ENCODE measurements at places on chromosomes 7 and 10. TPM values are rescaled to one million over a fixed set of nuclear protein-coding genes. Genes with fewer than 3 reads are reported as not detected.

- DNase-seq, result no peak
Observed at GRCh38 chr10:48410503-48410902, 104.0 kb downstream of the MAPK8 start.

- DNase-seq, result no peak
Observed at GRCh38 chr7:16991551-16991950, 109.8 kb upstream of the AGR3 start.

GRCh38 chr7:98568891-98569290, 48.2 kb upstream of the NPTX2 start:
- no peak for DNase-seq

GRCh38 chr10:101146392-101147251, 15.5 kb downstream of the TLX1 start:
- no peak for DNase-seq

DNA sequence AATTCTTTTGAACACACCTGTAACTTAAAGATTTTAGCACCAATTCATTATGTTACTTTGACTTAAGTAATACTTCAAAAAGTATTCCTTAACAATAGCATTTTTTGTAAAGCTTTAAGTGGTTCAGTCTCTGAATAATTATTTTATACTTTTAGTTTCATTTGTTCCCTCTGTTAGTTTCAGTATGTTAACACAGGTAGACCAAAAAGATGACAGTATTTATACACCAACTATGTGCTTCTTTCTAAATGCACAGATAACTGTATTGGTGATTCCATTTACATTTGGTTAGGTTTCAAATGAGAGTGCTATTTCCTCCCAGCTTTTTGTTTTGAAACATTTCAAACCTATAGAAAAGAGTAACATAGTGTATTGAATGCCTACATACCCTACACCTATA, 14.0 kb downstream of the RALA start:
- no peak for DNase-seq

GRCh38 chr7:7220821-7221220, 38.5 kb downstream of the C1GALT1 start:
- no peak for DNase-seq

DNA sequence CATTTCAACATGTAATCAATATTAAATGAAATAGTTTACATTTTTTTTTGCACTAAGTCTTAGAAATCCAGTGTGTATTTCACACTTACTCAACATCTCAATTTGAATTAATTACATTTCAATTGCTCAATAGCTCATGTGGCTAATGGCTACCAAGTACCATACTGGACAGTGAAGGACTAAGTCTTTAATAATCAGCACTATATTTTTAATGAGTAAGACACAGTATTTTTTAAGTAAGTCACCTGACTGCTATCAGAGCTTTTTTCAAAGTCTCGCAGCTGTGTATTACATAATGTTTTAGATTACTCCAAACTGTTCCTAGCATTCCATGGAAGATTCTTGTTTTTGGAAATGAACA, 19.6 kb downstream of the WASL start:
- no peak for DNase-seq

- DNase-seq, result no peak
Observed at GRCh38 chr7:135076882-135077281, 71.0 kb upstream of the TMEM140 start.

DNA sequence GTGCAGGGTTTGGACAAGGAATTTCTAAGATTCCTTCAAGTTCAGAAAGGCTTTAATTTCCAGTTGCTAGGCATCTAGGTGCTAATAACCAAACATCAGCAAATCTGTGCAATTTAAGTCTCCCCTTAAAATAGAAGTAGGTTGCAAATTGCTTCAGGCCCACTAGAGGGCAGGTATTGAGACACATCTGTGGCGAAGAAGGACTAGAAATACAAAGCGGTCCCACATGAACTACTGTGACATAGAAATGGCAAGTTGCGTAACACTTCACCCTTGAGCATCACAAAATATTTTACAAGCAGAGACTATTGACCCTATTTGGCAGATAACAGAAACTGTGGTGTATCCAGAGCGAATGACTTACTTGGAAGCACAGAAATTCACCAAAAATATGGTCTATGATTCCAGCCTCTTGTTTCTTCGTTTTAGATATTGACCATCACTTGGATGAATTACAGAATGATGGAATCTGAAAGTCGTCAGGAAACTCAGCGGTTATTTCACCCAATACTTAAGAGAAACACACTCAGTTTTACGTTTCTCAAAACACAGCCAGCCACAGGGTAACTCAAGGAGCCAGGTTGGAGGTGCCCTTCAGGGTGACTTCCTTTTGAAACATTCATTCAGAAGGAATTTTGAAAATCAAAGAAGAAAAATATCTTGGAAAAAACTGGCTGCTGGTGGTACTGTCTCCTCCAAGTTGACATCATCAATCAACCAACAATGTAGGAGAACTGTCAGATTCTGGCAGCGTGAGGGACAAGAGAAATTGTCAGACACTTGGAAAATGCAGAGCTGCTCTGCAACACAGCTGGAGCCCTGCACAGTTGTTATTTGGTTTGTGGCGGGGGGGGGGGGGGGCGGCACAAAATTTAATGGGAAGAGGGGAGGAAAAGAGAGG, 256.3 kb upstream of the MINDY3 start:
- no peak for DNase-seq

GRCh38 chr7:51428217-51428887, 111.7 kb upstream of the COBL start:
- DNase-seq, result no peak

DNA sequence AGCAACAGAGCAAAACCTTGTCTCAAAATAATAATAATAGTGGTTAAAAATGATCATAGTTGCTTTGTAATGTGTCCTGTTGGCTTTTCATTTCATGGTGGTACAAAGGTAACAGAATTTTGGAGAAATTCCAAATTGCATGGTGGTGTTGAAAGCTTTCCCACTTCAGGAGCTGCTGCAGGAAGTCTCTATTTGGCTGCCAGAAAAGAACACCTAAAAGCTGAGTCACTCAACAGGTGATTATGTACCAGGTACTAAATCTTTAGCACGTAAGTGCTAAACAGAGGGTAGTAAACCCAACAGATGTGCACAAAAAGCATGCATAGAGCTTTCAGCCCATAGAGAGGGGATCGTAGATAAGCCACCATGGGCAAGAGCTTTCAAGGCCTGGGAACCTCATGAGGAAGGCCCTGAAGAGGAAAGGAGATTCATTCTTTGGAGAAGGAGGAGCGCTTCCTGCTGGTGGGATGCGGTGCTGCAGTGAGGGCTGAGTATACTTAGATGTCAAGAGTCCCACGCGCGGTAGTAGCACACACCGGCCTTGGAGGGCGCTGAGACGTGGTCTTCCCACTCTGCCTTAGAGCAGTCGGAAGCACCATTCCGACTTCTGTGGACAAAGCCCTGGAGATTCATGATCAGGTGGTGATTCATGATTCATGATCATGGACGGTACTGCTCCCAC, 118.7 kb downstream of the RALA start:
- no peak for DNase-seq

- DNase-seq, result peak; percentile 29
Observed at GRCh38 chr10:44186150-44186549, 198.7 kb downstream of the CXCL12 start.

DNA sequence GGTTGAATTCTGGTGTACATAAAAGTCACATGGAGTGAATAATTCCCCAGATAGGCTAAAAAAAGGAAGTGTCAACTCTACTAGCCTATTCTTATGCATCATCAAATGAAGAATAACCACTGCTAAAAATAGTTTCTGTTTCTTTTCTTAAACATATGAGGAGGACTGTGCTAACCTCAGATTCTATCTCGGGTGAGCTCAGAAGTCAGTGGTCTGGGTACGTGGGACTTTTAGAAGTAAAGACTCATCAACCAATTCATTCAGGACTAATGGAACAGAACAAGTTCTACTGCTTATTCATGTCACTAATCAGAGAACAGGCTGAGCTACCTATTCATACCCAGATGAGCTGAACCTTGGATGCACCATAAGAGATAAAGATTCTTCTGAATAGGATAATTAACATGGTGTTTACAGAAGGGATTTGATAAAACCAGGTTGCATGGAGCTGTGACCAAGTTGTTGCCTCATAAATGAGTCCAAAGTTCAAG, 9.5 kb upstream of the ASAH2 start:
- DNase-seq, result no peak

DNA sequence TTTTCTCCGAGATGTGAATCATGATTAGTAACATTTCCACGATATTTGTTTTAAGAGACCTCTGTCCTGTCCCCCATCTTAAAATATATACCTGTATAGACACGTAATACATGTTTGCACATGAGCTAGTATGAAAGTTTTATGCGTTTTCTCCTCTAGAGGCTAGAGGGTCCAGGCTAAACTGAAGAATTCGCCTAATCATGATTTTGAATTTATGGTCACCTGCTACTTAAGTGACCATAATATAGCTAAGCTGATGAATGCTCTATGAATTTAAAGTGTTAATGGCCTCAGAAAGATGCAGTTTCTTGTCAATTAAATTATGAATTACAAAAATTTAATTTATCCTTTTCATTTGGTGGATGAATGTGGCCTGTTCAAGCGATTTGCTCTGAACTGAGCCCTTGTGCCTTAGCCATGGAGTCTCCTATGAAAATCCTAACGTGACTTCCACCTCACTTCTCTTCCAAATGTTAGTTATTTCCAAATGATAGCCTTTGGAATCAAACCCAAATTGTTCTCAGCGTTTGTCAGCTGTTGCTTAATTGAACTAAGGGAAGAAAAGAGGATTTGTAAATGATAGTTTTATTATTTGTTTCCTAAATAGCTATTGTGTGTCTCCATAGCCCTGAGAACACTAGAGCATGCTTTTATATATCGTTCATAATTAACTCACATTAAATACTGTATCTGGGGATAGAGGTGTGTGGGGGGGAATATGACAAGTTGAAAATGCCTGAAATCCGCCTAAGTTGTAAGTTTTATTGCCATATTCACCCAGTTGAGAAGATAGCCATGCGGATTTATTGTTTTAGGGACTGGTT, 2.3 kb downstream of the CELF2 start:
- DNase-seq, result no peak

- no peak for DNase-seq
Observed at GRCh38 chr7:20595971-20596370, 19.5 kb upstream of the ABCB5 start.

GRCh38 chr10:131231323-131231964, 80.1 kb downstream of the TCERG1L start:
- no peak for DNase-seq

- DNase-seq, result peak; percentile 51
Observed at GRCh38 chr7:4681886-4682620, at the start of gene FOXK1. FOXK1 (plus strand) TSS chr7:4682295; CDS start chr7:4682309, 14 bp downstream.

- no peak for DNase-seq
Observed at GRCh38 chr10:92965314-92965713, 95.3 kb upstream of the CYP26C1 start.

- DNase-seq, result no peak
Observed at GRCh38 chr7:100433276-100433591, 3.1 kb downstream of the PPP1R35 start.

DNA sequence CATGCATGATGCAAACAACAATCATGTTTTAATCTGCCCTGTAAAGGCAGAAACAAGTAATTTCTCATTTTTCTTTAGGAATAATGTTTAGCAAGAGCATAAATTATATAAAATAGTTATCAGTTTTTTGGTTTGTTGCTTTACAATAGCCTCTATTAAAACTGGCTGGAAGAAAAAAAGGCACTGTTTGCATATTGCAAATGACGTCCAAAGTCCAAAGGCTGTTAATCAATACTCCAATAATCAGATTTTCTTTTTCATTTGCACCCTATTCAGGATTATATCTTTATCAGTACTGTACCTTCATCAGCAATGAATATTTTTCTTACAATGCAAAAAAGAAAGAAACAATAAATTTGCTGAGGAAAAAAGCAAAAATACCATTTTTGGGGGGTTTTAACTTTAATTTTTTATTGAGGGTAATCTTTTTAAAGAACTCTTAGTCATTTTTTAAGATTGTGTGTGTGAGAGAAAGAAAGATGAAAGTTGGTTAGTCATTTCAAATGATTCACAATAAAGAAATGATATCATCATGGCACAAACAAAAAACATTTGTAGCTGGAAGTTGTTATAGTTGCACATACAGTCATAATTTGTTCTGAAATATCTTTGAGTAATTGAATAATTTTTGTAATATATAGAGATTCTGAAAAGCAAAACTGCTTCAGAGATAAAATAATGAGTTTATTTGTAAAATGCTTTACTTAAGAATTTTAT, 44.4 kb upstream of the AKR1C2 start:
- no peak for DNase-seq

GRCh38 chr10:58087896-58088295, 179.8 kb downstream of the IPMK start:
- no peak for DNase-seq

DNA sequence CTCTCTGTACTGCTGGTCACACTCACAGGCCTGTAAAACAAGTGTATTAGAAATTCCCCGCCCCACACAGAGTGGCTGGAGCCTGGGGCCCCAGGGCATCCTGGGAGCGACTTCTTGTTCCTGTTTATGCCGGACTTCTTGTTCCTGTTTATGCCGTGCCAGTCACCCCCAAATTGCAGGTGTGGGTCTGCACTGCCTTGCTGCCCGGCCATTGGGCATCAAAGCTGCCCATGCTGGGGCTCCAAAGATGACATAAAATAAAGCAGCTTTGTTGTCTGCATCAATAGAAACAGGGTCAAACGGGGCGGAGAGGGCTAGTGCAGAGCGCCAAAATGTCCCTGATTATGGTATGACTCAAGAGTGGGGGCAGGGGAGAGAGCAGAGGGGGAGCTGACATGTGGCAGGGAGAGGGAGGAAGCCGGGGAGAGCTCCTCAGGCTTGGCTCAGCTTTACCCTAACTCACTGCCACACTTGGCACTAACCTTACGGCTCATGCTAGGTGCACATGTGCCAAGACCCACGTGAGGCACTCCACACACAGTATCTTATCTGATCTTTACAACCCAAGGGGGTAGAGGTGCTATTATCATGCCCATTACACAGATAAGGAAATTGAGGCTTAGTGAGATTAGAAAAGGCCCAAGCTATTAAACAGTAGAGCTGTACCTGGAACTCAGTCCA, 98.4 kb downstream of the PIP4K2A start:
- DNase-seq, result peak; percentile 21

Gene PCLO
- 0.78 TPM for total RNA-seq

Gene ANXA8
- total RNA-seq, result 0.30 TPM

Gene BUD31
- total RNA-seq, result 87.3 TPM

Gene CXCL12
- total RNA-seq, result 75.9 TPM

Gene ANKRD2
- not detected for total RNA-seq

Gene NEUROD6
- not detected for total RNA-seq

Gene GNG11
- 15.3 TPM for total RNA-seq

Gene INTS1
- total RNA-seq, result 56.9 TPM

Data from tibial nerve (tissue), 4 donors.